ENCODE measurements at places on chromosomes 2 and 18.

DNA sequence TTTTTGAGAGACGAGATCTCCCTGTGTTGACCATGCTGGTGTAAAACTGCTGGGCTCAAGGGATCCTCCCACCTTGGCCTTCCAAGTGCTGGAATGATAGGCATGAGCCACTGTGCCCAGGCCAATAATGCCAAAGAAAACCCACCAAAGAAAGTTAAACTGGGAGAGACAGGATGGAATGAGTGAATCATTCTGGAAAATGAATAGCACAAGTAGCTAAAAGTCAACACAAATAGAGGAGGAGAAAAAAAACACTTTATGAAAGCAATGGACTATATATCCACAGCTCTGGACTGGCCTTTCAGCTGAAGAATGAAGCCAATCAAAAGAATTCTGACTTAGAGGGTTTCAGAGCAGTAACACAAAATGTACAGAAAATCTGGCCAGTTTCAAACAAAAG, 23.9 kb downstream of the IAH1 start:
- DNase-seq, result peak; percentile 71

DNA sequence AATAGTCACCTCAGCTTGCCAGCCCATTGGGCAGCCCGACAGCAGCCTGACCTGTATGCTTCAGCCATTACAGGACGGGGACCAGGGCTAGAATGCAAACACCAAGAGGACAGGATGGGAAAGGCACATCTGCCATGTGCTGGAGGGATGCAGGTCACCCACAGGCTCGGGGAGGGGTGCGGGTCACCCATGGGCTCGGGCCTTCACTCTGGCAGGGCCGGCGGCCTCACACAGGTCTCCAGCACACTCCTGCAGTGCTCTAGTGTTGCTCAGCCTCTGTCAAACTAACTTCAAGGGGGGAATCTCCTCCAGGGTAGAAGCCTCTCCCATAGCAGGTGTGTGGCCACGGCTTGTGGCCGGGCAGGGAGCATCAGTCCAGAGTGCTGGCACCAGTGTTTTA, 222.5 kb downstream of the SEPTIN10 start:
- no peak for DNase-seq

- no peak for DNase-seq
Measured at GRCh38 chr2:229673676-229674075, 40.7 kb downstream of the DNER start.

- DNase-seq, result no peak
Measured at GRCh38 chr2:37447446-37447845, 103.0 kb downstream of the QPCT start.

GRCh38 chr2:225274751-225275150, 124.8 kb upstream of the NYAP2 start:
- no peak for DNase-seq

DNA sequence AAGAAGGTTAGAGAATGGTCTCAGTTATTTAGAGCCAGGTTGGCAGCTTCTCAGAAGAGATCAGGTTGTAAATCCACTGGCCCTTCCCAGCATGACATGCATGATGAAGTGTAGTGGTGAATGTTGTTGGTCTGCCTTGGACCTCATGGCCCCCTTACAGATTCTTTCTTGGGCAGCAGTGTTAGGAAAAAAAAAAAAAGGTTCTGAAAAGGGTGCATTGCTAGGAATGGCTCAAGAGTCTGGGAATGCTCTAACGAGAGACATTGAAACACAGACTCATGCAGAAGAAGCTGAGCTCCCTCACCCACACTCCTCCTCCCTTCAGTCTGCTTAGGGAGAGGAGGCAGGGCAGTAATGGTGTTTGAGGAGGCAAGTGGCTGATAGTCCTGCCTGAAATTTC, 105.5 kb downstream of the POLE4 start:
- DNase-seq, result no peak

DNA sequence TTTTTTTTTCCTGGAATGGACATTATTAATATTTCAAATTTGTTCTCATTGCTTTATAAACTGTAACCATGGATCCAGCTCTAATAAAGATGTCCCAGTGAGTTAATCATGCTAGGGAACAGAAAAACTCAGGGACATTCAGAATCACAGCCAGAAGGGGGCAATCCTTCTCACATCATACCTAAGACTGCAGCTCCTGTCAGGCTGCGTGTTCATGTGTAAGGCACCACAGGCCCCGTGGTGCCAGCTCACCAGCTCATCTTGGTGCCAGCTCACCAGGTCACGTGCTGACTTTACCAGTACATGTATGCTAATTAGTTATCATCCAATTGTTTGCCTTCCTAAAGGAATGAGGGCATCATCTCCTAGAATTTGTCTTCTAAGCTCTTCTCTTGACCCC, 84.7 kb upstream of the NEDD4L start:
- DNase-seq, result peak; percentile 59

DNA sequence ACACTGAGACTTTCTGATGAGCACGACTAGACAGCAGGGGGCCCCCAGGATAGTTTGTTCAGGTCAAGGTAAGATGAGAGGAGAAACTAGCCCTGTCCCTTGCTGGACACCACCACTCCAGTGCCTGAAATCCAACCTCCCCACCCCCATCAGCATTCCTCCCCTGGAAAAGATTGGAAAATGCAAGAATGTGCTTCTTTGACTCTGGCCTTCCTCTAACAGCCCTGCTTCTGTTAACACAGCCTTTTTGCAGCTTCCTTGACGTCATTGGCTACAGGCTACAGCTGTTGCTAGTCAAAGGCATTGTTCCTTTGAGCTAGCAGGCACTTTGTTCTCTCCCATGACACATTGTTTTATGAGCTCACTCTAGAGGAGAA, 20.1 kb upstream of the LTBP1 start:
- peak; percentile 96 for DNase-seq

GRCh38 chr2:65957886-65958285, 477.0 kb upstream of the MEIS1 start:
- no peak for DNase-seq
